ENCODE measurements at places on chromosomes 13 and 19.

- no peak for DNase-seq
These were observed 595.5 kb downstream of the LMO7 start for GRCh38 chr13:76231522-76232167.

GRCh38 chr13:97914540-97914939 lies 38.9 kb upstream of the IPO5 start:
- DNase-seq, result no peak

GRCh38 chr19:48619692-48620585 lies 633 bp downstream of the SPHK2 start:
- DNase-seq, result no peak

GRCh38 chr13:87234981-87235380 lies 436.2 kb upstream of the SLITRK5 start:
- DNase-seq, result no peak

- no peak for DNase-seq
These were observed 59.5 kb downstream of the ANKRD10 start for GRCh38 chr13:110855363-110855762.

DNA sequence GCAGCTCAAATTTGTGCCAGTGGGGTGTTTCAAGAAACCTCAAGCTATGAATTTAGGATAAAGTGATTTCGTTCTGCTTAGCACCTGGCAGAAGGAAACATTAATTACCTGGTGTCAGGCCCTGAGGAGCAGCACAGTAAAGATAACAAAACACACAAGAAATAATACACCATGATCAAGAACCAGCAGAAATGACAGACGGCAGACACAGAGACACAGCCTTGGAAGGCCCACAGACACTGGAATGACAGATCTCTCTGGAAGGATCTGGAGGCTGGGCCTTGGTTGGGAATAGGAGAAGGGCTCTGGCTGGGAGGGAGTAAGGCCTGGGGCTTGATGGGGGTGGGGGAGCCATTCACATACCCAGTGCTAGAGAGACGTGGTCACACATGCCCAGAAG lies 10.8 kb downstream of the PRODH2 start:
- no peak for DNase-seq
